Activated CD8-positive, alpha-beta memory T cell treated with anti-CD3 and anti-CD28 coated beads, Interleukin-2, amount 50 U/mL, for 4 hours (primary cell): ENCODE measurements at places on chromosomes 16 and 17.

DNA sequence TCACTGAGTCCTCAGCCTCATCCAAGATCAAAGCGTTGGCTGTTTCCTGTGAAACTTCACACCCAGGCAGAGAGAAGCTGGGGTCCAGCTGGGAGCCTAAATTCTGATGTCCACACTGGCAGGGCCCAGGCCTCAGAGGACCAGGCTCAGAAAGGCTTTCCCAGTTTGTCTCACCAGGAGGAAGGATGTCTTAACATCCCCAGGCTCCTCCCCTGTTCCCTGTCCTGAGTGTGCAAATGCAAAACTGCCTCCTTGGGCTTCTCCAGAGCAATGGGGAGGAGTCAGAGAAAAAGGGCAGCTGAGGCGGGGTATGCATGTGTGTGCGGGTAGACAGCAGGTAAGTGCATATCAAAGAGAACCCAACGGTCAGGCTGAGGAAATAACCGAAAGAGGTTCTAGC, 45.7 kb downstream of the CUEDC1 start:
- no peak for DNase-seq

DNA sequence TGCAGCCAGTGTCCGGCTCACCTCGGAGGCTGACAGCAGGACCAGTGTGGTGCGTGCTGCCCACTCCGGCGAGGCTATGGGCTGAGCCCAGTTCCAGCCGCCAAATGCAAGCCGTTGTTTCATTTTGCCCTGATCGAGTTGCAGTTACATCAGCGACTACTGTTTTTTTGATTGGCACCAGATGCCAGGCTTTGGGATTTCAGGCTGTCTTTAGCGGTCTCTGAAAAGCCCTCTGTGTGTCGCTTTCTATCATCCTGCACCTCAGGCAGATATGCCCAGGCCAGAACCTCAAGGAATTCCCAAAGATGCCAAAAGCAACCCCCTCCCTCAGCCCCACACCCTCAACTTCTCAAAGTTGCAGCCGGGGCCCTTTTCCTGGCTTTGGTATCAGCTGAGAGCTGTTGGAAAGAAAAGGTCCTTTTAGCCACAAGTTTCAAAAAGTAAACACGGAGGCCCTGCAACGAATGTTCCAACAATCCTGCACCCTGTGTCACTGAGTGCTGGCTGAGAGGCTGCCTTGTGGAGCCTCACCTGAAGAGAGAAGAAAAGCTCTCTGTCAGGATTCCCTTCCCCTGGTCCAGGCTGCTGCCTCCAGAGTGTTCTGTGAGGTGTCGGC, 58.9 kb downstream of the WWP2 start:
- no peak for DNase-seq

- DNase-seq, result no peak
Observed at GRCh38 chr16:19213885-19214284, 45.8 kb downstream of the SYT17 start.

GRCh38 chr16:14321542-14321941, 250.4 kb downstream of the MRTFB start:
- no peak for DNase-seq

- DNase-seq, result no peak
Observed at GRCh38 chr16:56732366-56732765, 2.4 kb downstream of the NUP93 start.

DNA sequence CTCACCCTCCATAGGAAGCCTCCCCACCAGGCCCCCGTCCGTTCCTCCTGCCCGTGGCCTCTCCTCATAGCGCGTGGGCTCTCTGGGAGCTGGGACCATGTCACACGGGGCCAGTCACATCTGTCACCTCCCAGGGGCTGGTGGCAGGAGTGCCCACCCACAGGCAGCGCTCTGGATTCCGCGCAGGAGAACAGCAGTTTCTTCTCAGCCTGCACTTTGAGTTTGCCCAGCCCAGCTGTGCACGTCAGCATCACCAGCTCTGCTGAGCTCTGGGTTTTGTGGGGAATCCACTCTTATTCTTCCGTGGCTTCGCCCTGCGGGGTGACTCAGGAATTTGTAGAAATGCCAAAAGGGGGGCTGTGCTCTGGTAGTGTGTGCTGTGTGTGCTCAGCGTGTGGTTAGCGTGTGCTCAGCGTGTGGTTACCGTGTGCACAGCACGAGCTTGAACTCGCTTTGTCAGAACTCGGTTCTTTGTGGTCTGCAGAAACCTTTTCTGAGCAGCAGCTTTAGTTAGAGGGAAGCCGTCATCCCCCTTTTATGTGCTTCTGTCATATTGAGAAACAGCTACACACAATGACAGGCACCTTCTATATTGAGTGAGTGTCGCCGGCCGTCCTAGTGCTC, 3.2 kb downstream of the ACSF3 start:
- DNase-seq, result peak; percentile 83

DNA sequence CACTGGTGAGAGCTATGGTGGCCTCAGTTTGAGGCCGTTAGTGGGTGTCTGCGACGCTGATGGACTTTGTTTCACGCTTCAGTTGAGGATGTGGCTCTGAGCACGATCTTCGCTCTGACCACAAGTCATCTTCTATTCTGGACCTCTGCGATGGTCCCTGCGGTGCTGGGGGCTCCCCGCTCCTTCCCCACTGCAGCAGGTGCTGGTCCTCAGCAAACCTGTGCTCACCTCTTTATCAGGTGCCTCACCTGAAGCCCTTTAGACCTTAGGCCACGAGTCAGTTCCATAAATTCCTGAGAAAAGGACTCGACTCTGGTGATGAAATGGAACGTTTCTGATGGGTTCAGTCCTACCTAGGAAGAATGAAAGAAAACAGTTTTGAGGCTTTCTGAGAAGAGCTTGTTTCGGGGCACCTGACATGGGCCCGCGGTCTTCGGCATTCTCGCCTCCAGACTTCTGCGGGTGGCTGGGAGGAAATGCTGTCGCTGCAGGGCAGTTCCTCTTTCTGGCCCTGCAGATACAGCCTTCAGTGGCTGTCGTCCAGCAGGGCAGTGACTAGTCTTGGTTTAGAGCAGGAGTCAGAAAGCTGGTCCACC, 4.7 kb downstream of the KCTD5 start:
- peak; percentile 17 for DNase-seq

DNA sequence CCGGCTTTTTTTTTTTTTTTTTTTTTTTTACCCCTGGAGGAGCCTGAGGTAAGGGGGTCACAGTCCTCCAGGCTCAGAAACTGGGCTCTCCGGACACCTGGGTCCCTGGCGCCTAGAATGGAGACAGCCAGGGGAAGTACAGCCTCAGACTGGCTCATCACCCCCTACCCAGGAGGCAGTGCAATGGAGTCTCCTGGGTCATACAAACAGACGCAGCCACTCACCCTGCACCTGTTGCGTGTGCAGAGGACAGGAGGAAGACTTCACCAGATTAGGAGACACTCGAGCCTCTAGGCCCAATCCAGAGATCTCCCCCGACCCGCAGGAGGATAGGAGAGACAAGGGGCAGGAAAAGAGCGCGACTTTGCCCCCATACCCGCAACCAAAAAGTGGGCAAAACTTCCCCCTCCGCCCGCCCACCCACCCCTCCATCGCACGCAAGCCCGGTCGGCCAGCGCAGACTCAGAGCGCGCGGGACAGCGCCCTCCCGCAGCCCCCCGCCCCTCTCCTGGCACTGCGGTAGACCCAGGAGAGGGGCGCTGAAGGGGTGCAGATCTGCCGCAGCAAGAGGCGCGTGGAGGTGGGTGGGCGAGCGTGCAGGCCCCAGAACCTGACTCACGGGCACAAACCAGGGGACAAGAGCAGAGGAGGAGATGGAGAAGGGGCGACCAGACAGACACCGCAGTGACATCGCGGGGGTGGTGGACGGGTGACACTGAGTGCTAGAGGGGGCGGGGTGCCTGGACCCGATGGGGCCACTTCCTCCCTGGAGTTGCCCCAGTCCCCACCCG, 900 bp downstream of the HAP1 start:
- no peak for DNase-seq

DNA sequence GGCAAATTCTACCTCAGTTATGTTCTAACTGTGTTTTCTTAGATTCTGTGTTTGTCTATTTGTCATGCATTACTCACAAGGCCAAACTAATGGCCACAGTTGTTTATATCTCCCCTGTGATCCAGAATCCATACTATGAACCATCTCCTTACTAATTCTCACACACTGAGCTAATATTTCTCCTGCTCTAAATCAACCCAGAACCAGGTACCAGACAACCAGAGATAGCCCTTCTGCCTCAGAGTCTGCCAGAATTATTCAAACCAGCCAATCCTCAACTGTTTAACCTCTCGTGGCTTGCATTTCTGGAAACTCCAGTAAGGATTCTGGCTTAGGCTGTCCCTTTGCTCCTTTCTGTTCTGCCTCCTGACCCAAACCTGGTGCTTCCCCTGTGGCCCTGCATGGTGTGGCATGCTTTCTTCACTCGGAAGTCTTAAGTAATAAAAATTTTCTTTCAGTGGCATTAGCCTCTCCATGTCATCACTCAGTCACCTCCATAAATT, 59.4 kb downstream of the EFCAB5 start:
- no peak for DNase-seq

- no peak for DNase-seq
Observed at GRCh38 chr17:1013729-1014090, 16.8 kb downstream of the TIMM22 start.
